Activated CD8-positive, alpha-beta memory T cell treated with anti-CD3 and anti-CD28 coated beads for 36 hours (primary cell): ENCODE measurements at places on chromosomes 4 and X. TPM values are rescaled to one million over a fixed set of nuclear protein-coding genes. Genes with fewer than 3 reads are reported as not detected.

Gene ABCE1
- 183 TPM for total RNA-seq

Gene LRAT
- total RNA-seq: not detected

Gene SAGE1
- total RNA-seq: not detected

Gene NXF2B
- total RNA-seq: not detected

Gene TLR6
- total RNA-seq: 0.84 TPM

Gene GAGE12E
- total RNA-seq: not detected

Gene GATA1
- total RNA-seq: not detected

Gene FRMPD4
- not detected for total RNA-seq

Gene CLDN34
- total RNA-seq: not detected

Gene BOD1L1
- total RNA-seq: 32.7 TPM

Gene UCP1
- total RNA-seq: not detected

Gene MXRA5
- total RNA-seq: not detected

Gene IQSEC2
- total RNA-seq: 0.65 TPM

Gene NRK
- not detected for total RNA-seq

Gene CENPVL3
- 0.19 TPM for total RNA-seq

Gene SORCS2
- not detected for total RNA-seq

Gene DIPK2B
- not detected for total RNA-seq

Gene RPS6KA6
- 0.38 TPM for total RNA-seq

Gene CFAP47
- not detected for total RNA-seq

Gene IDUA
- 11.5 TPM for total RNA-seq

Gene RAB40A
- total RNA-seq: 0.10 TPM

Gene FOXP3
- total RNA-seq: 13.0 TPM

Gene MAGEC3
- total RNA-seq: not detected

Gene HCCS
- total RNA-seq: 34.2 TPM

Gene GRXCR1
- not detected for total RNA-seq

Gene SOX3
- not detected for total RNA-seq

Gene TMEM156
- 9.3 TPM for total RNA-seq

Gene IL21
- 4.8 TPM for total RNA-seq

Gene CXXC4
- total RNA-seq: not detected

Gene CNKSR2
- 5.0 TPM for total RNA-seq

Gene CXorf49
- not detected for total RNA-seq

Gene CENPVL1
- total RNA-seq: not detected

Gene VGLL1
- not detected for total RNA-seq

Gene FAM47A
- not detected for total RNA-seq

Gene ATP1B4
- total RNA-seq: not detected

Gene DMRTC1
- total RNA-seq: not detected

Gene RTL9
- not detected for total RNA-seq

Gene LRIT3
- 0.17 TPM for total RNA-seq

Gene MAGEA11
- total RNA-seq: not detected

Gene MAGEC2
- total RNA-seq: not detected

Gene AFM
- not detected for total RNA-seq

Gene SHROOM4
- not detected for total RNA-seq

Gene HEPH
- total RNA-seq: not detected

Gene LRCH2
- not detected for total RNA-seq

Gene ATP8A1
- 29.1 TPM for total RNA-seq

Gene CT45A3
- total RNA-seq: not detected

Gene MAMLD1
- 5.8 TPM for total RNA-seq

Gene PABPC4L
- not detected for total RNA-seq

Gene CT45A1
- not detected for total RNA-seq

Gene PIR
- total RNA-seq: 2.1 TPM

Gene BMX
- not detected for total RNA-seq
